H7 (cell line): ENCODE measurements at places on chromosomes 12 and 14. TPM values are rescaled to one million over a fixed set of nuclear protein-coding genes. Genes with fewer than 3 reads are reported as not detected.

Gene OTUB2
- 3.0 and 4.4 TPM in 2 replicates for total RNA-seq

Gene SLC7A7
- 5.7 and 8.3 TPM in 2 replicates for total RNA-seq

Gene PTCSC3
- total RNA-seq: not detected in 2 replicates

Gene MANSC1
- 0.94 and 2.3 TPM in 2 replicates for total RNA-seq

Gene ADAM21
- 0.03 TPM in 1 of 2 replicates, not detected in the other for total RNA-seq

- no peak for DNase-seq
Observed at GRCh38 chr12:92416385-92416812, 270.8 kb upstream of the BTG1 start.

GRCh38 chr12:46391630-46392029 lies 19.1 kb upstream of the SLC38A2 start:
- DNase-seq: no peak

- DNase-seq: no peak
Observed at GRCh38 chr12:53868511-53868986, 70.1 kb upstream of the HOXC13 start.

DNA sequence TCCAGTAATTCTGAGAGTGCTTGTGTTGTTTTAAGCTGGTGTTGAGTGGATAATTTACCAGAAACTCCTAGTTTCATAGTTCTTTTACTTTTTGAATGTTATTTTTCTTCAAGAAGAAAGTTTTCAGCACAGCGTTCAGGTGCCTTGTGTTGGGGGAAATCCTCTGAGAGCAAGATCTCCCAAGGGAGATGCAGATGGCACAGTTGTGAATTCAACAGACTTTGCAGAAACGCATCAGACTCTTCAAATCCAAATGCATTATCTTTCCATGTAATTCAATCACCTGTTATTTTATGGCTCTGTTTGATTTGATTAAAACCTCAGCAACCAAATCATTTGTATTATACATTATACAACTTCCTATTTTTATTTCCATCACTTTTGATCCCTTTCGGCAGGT lies 439.9 kb downstream of the EGLN3 start:
- no peak for DNase-seq

GRCh38 chr12:2768224-2768961 lies 26.4 kb upstream of the FKBP4 start:
- no peak for DNase-seq

DNA sequence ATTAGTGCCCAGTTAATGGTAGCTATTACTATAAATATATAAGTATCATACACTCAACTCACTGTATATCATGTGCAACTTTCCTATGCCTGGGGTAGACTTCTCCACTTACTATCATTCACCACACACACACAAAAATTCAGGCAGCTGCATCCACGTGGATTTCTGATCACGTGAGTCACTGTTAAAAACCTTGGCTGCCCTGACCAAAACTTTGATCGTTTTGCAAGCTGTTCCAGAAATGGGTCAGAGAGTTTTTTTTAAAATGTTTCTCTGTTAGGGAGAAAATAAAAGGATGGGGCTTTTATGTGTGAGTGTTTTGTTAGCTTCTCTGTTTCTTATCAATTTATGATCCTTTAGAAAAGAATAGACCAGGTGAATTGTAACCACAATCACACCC lies 198.2 kb upstream of the CNOT2 start:
- DNase-seq: no peak

DNA sequence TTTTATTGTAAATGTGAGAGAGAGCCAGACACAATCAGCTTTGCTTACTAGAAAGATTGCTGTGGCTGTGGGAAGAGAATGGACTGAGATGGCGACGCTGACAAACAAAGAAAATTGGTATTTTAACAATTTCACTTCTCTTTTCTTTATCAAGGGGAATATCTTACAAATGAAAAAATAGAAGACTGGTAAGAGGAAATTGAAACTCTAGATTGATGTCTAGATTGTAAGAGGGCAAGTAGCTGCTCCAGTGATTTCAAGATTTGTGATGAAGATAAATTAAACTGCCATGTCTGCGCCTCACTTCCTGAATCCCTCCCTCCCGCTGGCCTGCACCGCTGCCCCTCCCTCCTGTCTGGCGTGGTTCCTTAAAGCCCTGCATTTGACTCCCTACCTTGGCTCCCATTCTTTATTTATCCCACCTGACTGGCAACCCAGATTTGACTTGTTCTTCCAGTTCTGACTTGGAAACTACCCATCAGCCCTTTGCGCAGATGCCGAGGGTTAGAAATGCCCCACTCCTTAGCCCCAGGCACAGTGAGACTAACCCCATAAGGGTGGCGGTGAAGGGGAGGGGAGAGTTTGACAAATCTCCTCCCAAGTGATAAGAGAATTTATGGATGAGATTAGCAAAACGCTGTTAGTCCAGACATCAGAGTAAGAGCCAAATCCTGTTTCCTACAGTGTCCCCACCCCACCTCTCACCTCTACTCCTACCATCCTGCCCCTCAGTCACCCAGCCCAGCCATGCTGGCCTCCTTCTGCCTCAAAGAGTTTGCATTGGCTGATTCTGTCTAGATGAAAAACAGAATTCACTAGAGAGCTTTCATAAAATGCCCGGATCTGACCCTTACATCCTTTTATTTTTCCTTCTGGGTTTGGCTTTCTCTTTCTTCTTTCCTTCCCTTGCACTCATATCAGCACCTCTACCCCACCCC lies 125.3 kb upstream of the ATF7IP start:
- peak; percentile 54 for DNase-seq

DNA sequence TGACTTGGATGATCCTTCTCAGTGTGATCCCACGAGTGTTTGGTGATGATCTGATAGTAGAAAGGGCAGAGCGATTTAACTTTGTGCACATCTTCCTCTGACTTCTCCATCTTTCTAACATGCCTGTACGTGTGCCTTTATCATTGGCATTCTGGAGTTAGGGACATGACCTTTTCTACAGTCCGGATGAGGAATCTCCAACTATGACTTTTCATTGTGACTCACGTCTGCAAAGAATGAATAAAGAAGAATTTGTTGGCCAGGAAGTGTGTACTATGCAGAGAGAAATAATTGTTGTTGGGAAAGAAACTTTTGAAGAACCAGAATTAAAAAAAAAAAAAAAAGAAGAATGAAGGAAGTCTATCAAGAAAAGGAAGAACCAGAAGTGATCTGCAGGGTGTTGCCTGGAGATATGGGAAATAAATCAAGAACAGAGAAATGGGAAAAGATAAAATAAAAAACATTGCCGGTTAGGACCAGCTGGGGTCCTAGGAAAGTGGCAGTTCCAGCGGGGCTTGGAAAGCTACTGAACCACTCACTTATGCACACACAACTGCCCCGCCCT lies 25.3 kb downstream of the PPFIBP1 start:
- DNase-seq: no peak

DNA sequence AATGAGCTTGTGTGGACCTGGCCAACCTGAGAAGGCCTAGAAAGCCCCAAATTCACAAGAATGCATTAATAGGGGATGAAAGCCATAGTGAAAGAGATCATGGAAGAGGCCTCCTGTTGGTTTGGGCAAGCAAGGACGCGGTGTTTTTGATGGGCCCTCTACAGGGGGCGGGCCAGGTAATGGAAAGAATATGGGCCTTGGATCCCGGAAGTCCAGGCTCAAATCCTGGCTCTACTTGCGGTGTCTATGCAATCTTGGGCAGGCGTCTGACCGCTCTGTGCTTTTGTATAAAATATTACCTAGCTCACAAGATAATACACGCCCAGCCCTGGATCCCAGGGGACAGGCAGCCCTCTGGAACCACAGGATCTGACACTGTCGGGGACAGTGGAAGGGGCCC lies 41.1 kb upstream of the CLMN start:
- peak; percentile 58 for DNase-seq

DNA sequence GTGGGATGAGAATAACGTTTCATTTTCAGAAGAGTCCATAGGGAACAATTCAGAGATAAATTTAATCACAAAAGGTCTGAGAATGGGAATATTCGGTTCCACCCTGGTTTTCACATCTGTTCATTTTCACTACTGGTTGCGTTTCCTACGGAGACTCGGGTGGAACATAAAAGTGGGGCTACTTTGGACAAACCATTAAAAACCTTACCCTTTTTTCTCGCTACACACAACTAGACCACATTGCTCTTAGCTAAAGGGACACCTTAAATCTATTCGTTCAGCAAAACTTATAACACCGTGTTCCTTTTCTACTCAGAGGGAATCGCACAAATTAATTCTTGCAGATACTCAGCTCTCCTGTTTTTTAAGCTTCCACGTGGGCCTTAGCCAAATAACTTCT lies 1.0 kb upstream of the SUDS3 start:
- DNase-seq: no peak

GRCh38 chr12:64506955-64507354 lies 55.0 kb downstream of the TBK1 start:
- no peak for DNase-seq

DNA sequence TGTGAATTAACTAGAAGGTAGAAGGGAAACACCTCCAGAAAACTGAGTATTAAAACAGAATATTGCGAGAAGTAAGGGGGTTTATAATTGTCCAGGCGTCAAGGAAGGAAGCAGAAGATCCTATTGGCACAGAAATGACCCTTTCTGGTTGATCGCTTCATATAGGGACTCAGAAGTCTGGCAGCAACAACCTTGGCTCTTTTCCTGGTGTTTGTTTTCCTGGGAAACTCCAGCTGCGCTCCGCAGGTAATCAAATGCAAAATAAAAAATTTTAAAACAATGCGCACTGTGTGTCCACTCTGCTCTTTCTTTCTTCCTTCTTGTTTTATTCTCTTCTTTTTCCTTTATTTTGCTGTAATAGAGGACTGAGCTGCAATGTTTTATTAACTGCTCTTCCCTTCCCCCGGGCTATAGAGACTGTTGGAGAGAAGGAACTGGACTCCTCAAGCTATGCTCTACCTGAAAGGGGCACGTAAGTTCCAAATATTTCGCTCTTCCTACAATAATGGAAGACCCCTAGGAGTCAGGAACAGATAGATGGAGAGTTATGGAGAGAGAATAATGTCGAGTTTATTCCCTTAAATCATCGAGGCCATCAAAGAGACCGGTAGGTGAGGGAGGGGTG lies 737 bp downstream of the SPX start:
- peak; percentile 11 for DNase-seq
